ENCODE measurements at places on chromosomes 12 and 14.

DNA sequence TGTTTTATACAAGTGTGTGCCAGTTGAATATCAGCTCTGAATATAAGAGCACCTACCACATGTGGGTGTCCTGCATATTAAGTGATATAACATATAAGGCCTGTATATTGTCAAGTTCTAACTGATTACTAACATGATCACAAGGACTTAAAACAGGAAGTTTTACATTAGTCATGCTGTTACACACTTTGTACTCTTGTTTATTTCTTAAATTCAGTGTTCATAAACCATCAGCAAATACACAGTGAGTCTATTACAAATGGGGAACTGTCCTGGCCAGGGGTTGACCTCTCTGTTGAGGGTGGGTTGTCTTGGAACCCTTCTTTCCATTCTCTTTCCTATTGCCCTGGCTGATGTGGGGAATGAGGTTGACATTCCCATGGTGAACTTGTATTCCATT is 19.1 kb downstream of the HELB start:
- no peak for DNase-seq

DNA sequence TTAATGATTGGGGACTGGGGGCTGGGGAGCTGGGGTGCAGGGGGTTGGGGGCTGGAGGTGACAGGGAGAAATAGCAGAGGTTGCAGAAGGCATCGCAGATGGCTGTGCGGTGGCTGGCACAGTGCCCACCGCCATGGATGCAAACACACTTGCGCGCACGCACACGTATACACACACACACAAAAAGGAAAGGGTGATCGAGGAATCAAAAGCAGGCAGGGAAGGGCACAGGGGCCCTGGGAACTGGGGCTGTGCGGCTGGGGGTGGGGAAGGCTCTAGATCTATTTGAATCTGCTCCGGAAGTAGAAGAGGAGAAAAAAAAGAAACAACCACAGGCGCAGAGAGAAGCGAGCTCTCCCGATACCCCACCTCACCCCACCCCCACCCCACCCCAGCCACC is 39.4 kb downstream of the ZFHX2 start:
- no peak for DNase-seq

GRCh38 chr14:64732536-64733120 is 28.4 kb downstream of the PLEKHG3 start:
- no peak for DNase-seq

DNA sequence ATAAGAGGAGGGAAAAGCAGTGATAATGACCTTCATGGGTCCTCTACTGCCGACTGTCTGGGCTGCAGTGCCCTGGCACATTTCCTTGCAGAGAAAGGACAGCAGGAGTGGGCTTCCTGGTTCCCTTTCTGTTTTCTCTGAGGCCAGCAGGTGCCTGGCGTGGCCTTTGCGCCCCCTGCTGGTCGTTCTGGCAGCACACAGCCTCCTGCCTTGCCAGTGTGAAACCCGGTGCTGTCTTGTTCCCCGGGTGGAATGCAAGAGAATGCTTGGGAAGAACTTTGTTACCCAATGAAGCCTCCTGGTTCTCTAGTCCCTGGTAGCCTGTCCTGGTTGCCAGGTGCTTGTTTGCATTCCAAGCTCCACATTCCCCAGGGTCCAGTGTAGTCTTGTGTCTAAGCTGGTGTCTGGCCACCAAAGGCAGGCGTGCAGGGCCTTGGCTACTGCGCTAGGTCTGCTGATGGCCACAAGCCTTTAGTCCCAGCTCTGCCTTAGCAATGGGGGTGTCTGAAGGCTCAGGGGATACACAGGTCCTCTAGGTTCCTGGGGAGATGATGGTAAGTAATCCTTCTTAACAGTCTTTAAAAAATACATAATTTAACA is 1392.4 kb upstream of the TMEM132C start:
- peak; percentile 74 for DNase-seq

DNA sequence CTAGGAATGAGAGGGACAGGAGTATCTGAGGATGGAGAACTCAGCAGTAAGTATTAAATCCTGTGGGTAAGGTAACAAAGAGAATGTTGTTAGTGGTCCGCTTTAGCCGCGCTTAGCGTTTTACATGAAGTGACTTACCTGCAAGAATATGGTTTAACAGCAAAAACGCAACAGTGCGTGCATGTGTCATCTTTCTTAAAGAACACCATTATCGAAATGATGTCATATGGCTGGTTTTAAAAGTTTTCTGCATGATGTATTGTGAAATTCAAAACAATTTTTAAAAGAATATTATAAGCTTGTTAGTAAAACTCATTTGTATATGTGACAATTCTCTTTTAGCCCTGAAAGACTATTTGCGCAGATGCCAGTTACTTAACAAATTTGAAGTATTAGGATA is 1.7 kb downstream of the LEMD3 start:
- no peak for DNase-seq

DNA sequence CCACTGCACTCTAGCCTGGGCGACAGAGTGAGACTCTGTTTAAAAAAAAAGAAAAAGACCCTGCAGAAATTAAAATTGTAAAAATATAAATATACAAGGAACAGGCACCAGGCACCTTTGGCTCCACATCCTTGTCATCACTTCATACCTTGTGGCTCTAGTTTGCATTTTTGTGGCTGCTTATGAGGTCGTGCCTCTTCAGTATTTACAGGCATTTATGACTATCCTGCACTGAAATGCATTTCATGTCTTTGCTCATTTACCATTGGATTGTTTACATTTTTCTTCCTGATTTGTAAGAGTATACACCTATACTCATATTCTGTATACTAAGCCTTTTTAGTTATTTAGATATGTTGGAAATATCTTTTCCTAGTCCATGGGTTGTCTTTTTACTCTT is 20.1 kb downstream of the BICD1 start:
- DNase-seq, result no peak

- no peak for DNase-seq
Measured at GRCh38 chr12:62434494-62435302, 31.9 kb upstream of the MON2 start.

DNA sequence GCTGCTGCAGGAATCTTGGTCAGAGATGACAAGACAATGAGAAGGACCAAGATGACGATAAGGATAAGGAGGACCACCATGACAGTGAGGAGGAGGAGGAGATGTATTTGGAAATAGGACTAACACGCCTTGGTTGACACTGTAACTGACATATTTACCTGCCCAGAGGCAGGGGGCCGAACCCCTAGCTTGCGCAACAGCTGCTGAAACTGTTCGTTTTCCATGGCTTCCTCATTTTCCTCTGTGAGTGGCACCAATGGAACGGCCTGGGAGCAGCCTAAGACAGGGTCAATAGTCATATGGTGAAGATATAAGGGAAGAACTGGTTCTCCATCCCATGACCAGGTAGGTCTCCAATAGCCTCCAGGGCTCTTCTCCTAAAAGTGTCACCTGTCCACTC is 28.8 kb downstream of the TIMELESS start:
- DNase-seq, result no peak

GRCh38 chr12:118374909-118375308 is 1.4 kb upstream of the SUDS3 start:
- DNase-seq, result no peak

DNA sequence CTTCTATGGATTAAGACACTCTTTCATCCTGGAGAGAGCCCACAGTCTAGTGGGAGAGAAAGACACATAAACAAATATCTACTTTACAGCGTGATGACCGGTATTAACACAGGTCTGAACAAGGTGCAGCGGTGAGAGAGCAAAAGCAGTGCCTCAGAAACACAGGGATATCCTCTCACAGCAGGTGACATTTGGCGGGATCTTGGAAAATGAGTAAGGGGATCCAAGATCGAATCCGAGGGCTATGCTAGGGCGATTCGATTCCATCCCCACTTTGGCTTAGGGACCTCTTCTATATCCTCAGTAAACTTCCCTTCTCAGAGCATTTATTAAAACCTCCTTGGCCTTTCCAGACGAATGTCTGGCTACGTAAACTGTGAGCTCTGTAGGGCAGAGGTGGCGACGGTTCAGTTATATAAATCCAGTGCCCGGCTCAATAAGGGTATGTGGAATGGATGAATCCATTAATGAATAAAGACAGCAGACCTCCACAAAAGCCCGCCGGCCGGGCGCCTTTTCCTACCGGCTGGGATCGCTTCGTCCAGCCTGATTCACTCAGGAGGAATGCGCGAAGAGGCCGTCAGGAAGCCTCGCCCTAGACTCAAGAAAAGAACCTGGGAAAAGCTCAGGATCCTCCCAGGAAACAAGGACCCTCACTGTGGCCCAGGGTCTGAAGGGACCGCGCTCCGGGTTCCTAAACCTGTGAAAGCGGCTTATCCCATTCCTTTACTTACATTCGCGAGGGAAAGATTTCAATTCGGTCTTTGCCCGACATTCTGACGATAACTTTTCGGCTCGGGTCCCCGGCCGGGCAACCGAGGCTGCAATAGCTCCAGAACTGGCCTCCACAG is 455 bp downstream of the ATP6V1D start:
- DNase-seq, result no peak

- DNase-seq, result no peak
Measured at GRCh38 chr14:89024691-89025090, 200.2 kb downstream of the TTC8 start.

DNA sequence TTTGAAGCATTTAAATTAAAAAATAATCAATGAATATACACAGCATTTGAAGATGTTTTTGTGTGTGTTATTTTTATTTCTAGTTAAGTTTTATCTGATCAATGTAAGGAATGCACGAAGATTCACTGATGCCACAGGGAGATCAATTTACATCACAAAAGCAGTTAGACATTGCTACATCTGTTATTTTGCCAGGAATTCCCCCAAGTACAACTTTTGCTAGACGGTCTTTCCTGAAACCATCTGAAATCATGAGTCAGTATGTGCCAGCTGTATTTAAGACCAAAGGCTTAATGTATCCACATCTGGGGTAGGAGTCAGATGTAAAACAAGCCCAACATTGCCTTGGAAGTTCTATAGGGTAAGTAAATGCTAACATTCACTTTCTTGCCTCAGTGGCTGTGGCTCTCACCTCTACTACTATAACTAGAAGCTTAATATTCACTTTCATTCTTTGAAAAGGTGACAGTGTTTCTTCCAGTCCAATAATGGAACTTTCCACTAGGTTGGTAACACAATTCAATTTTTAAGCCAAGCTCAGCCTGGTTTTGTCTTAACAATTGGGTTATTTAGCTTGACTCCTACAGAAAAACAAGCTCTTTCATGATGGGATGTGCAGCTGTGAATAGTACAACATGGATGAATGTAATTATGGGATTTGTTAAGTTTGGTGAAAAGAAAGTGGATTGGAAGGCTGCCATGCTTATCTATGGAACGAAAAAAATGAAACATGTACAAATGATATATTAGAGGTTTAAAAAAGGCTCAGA is 385.4 kb upstream of the TMEM132C start:
- DNase-seq, result no peak

DNA sequence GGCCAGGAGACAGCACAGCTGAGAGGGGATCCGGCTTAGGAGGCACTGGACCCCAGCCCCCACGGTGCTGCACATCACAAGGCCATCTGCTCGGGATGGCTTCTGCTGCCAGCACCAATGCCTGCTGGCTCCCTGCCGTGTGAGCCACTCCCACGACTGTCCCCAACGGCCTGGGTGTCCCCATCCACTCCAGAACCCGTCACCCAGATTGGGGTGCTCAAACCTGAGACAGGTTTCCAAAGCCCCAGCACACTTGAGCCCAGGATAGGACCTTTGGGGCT is 102.4 kb downstream of the RFLNA start:
- no peak for DNase-seq

GRCh38 chr14:68740788-68741476 is 51.9 kb downstream of the ZFP36L1 start:
- no peak for DNase-seq

GRCh38 chr12:18239526-18239925 is 21.8 kb upstream of the PIK3C2G start:
- DNase-seq, result no peak

- DNase-seq, result no peak
Measured at GRCh38 chr12:22169376-22169775, 123.4 kb downstream of the CMAS start.

DNA sequence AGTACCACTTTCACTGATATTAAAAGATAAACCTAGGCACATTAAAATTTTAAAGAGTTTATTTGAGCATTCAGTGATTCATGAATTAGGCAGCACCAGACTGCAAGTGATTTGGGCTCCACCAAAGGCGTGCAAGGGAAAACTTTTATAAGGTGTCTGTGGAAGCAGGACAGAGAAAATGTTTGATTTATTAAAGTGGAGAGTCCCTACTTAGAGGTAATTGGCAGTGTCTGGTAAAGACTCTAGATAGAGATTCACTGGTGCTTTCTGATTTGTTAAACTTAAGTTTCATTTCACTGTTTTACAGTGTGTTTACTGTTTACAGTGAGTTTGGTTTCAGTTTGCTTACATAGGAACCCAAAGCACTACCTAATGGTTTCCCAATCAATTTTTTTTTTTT is 72.8 kb downstream of the ANKS1B start:
- no peak for DNase-seq

GRCh38 chr14:91246051-91246852 is 1.7 kb upstream of the GPR68 start:
- peak; percentile 65 for DNase-seq

DNA sequence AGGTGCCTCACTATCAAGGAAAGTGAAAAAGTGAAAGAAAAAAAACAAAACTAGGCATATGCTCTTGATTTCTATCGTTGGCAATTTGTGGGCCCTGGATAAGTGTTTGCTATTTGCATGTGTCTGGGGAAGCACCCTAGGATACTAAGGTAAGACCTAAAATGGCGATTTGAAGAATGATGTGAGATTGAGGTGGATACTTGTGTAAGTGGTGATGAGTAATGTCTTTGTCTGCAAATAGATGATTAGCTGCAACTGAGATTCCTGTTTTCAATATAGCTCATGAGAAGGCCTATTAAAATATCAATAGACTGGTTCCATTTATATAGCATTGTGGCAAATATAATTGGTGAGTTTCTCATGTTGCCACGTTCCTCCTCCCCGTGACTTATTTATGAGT is 261.7 kb downstream of the NEDD1 start:
- no peak for DNase-seq

DNA sequence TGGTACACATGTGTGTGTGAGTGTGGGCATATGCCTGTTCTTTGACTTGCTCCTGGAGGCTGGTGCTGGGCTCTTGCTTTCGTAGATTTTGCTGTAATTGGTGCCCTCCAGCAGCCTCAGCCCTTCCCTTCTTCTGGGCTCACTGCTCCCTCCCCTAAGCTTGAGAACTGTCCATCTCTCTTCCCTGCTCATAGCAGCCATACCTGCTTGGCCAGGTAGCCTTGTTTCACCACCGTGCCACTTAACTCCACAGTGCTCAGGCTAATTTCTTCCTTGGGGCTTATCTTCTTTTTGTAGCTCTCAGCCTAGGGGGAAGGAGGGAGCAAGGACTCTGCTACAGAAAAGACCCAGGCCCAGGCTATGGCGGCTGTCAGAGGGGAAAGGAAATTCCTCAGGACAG is 19.8 kb downstream of the PLEK2 start:
- no peak for DNase-seq

- DNase-seq, result no peak
Measured at GRCh38 chr14:92780444-92781232, 13.5 kb upstream of the GOLGA5 start.

- DNase-seq, result no peak
Measured at GRCh38 chr12:88453323-88453722, 126.9 kb downstream of the KITLG start.

- no peak for DNase-seq
Measured at GRCh38 chr12:120239776-120240494, 25.6 kb downstream of the PXN start.

GRCh38 chr12:120534703-120535655 is 823 bp downstream of the RNF10 start:
- DNase-seq, result peak; percentile 51

Data from CD4-positive, alpha-beta T cell (primary cell).